Activated CD8-positive, alpha-beta T cell treated with anti-CD3 and anti-CD28 coated beads for 36 hours (primary cell): ENCODE measurements at places on chromosomes 12 and 14. TPM values are rescaled to one million over a fixed set of nuclear protein-coding genes. Genes with fewer than 3 reads are reported as not detected.

- DNase-seq: no peak
- no peaks in the 10 kb centered on the region for H3K4me1 ChIP-seq
- no peaks in the 10 kb centered on the region for H3K27me3 ChIP-seq
- H3K36me3 ChIP-seq: peaks cover 1% of the 10 kb centered on the region
- no peak overlapping the region for H3K27ac ChIP-seq
- H3K4me3 ChIP-seq: no peak overlapping the region
Measured at GRCh38 chr12:8771072-8771471, 51.3 kb upstream of the A2ML1 start.

DNA sequence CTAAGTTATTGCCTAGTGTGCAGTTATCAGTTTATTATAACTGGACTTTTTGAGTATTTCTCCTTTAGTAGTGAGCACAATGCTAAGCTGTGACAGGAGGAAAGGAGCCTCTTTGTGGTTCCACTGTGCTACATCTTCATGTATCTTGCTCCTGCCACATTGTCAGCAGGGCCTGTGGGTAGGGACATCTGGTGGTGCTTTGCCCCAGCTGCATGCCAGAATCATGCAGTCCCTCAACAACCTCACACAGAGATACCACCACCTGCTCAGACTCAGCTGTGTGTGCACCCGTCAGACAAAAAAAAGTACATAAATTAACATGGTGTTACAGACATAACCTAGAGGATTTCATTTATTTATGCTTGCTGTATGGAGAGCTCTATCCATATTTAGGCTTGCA lies 51.1 kb downstream of the MIS18BP1 start:
- H3K27ac ChIP-seq: no peak overlapping the region
- H3K36me3 ChIP-seq: peaks cover 28% of the 10 kb centered on the region
- DNase-seq: peak; percentile 29
- peaks cover 10% of the 10 kb centered on the region for H3K4me1 ChIP-seq
- H3K4me3 ChIP-seq: no peak overlapping the region

DNA sequence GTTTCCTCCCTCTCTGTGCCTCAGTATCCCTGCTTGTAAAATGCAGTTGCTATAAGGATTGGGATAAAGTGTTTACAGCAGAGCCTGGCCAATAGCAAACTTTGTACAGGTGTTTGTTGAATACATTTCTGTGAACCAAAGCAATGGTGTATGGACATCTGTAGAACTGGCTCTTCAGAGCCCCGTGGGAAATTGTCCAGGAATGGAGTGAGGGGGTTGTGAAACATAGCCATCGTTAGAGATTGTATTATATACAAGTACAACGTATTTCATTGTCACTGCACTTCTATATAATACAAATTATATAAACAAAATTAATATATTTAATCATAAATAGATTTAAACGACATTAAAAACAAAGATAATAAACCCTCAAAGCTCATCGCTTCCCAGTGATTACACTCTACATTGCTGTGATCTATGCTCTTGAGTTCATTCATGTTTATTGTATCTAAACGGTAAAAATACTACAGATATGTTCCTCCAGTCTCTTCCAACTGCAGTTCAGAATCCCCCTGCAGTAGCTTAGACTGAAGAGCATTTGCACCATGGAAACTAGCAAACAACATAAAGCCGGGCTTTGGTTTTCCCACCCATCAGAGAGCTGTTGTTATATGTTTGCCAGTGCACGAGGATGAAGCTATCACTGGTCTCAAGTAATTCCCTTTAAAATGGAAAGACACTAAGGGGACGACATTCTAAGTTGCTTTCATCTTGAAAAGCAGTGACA lies 216.7 kb downstream of the TMEM132C start:
- no peaks in the 10 kb centered on the region for H3K4me1 ChIP-seq
- H3K4me3 ChIP-seq: no peak overlapping the region
- DNase-seq: no peak
- no peak overlapping the region for H3K27ac ChIP-seq

DNA sequence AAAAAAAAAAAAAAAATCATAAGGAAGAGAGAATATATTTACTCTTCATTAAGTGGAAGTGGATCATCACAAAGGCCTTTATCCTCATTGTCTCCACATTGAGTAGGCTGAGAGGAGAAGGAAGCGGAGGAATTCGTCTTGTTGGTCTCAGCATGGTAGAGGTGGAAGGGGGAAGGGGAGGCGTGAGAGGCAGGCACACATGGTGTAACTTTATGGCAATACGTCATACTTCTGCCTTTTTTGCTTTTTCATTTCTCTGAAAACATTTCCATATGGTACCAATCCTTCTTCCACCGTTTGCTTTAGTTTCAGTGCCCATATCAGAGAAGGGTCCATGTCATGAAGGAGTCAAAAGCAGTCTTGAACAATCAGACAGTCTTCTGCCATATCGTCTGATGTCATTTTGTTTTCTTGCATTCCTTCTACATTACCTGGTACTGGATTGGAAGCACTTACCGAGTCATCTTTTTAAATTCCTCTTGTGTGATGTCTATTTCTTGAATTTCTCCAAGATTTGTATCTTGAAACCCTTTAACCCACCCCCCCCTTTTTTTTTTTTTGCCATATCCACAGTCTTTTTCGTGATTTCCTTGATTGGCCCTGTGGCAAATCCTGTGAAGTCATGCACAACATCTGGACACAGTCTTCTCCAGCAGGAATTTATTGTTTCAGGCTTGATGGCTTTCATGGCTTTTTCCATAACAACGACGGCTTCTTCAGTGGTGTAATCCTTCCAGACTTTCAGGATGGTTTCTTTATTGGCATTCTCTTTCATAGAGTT lies 8.9 kb downstream of the FUT8 start:
- no peak overlapping the region for H3K27ac ChIP-seq
- H3K27me3 ChIP-seq: no peaks in the 10 kb centered on the region
- H3K4me3 ChIP-seq: no peak overlapping the region

- peaks cover 38% of the 10 kb centered on the region for H3K4me1 ChIP-seq
- peak overlapping the region; percentile 43 for H3K27ac ChIP-seq
- no peak for DNase-seq
- peaks cover 5% of the 10 kb centered on the region for H3K36me3 ChIP-seq
Measured at GRCh38 chr12:50246197-50246865, 37.0 kb downstream of the LIMA1 start.

DNA sequence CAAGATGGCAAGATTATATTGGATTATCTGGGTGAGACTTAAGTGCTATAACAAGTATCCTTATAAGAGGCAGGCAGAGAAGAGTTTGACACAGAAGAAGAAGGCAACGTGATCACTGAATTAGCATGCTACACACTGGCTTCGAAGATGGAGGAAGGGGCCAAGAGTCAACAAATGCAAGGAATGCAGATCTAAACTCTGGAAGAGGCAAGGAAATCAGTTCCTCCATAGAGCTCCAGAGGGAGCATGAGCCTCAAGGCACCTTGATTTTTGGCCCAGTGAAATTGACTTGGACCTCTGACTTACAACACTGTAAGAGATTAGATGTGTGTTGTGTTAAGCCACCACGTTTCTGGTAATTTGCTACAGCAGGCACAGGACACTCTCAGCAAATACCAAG lies 536.4 kb upstream of the SEL1L start:
- no peaks in the 10 kb centered on the region for H3K27me3 ChIP-seq
- H3K36me3 ChIP-seq: no peaks in the 10 kb centered on the region
- no peak overlapping the region for H3K27ac ChIP-seq
- no peak for DNase-seq

- peaks cover 7% of the 10 kb centered on the region for H3K36me3 ChIP-seq
- DNase-seq: no peak
- H3K4me1 ChIP-seq: no peaks in the 10 kb centered on the region
- no peak overlapping the region for H3K4me3 ChIP-seq
Measured at GRCh38 chr12:56413392-56413791, 35.8 kb downstream of the TIMELESS start.

DNA sequence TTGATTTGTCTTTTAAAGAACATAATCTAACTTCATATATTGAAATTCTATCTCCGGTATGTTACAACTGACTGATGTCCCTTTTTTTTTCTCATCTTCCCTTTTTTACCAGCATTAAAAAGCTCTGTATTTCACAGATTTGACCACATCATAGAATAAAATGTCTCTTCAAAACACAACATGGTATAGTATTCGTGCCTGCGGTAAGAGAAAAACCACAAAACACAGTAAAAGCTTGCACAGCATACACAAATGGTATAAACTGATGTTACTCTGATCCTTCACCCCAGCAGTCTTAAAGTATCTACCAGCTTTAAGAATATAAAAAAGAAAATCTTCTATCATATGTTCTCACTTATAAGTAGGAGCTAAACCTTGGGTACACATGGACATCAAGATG lies 83.4 kb downstream of the HECTD1 start:
- peaks cover 29% of the 10 kb centered on the region for H3K4me1 ChIP-seq
- peaks cover 54% of the 10 kb centered on the region for H3K36me3 ChIP-seq
- H3K27me3 ChIP-seq: no peaks in the 10 kb centered on the region
- no peak overlapping the region for H3K4me3 ChIP-seq
- no peak overlapping the region for H3K27ac ChIP-seq

Gene NUAK1
- not detected for total RNA-seq

GRCh38 chr12:106022568-106023012 lies 116.2 kb downstream of the NUAK1 start:
- no peak overlapping the region for H3K27ac ChIP-seq
- no peak overlapping the region for H3K4me3 ChIP-seq
- no peak for DNase-seq
- H3K36me3 ChIP-seq: no peaks in the 10 kb centered on the region

- H3K4me1 ChIP-seq: peaks cover 55% of the 10 kb centered on the region
- peak overlapping the region; percentile 84 for H3K27ac ChIP-seq
- peak overlapping the region; percentile 89 for H3K4me3 ChIP-seq
- no peaks in the 10 kb centered on the region for H3K27me3 ChIP-seq
- H3K36me3 ChIP-seq: peaks cover 68% of the 10 kb centered on the region
- no peak for DNase-seq
Measured at GRCh38 chr14:24147761-24148428, 597 bp downstream of the RNF31 start.
